ENCODE measurements at places on chromosomes 5 and 9.

GRCh38 chr9:93112116-93112863 lies 16.3 kb downstream of the CARD19 start:
- DNase-seq = no peak

GRCh38 chr5:68438876-68439275 lies 223.3 kb downstream of the PIK3R1 start:
- DNase-seq = no peak

DNA sequence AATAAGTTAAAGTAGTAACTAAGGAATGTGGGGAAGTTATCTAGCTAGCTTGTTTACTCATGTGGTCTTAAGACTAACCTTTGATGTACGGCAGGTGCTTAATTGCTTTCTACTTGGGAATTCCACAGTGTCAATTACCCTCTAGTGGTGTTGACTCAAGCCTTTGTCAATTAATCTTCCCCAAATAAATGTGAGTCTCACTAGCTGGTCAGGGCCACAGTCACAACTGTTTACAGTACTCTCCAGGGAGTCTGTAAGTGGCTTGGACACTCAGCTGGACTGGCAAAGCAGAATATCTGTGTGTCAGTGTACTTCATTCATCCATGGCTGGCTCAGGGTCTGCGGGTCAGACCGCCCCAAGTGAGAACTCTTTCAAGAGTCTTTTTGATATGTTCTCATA lies 30.8 kb downstream of the SMIM3 start:
- no peak for DNase-seq

DNA sequence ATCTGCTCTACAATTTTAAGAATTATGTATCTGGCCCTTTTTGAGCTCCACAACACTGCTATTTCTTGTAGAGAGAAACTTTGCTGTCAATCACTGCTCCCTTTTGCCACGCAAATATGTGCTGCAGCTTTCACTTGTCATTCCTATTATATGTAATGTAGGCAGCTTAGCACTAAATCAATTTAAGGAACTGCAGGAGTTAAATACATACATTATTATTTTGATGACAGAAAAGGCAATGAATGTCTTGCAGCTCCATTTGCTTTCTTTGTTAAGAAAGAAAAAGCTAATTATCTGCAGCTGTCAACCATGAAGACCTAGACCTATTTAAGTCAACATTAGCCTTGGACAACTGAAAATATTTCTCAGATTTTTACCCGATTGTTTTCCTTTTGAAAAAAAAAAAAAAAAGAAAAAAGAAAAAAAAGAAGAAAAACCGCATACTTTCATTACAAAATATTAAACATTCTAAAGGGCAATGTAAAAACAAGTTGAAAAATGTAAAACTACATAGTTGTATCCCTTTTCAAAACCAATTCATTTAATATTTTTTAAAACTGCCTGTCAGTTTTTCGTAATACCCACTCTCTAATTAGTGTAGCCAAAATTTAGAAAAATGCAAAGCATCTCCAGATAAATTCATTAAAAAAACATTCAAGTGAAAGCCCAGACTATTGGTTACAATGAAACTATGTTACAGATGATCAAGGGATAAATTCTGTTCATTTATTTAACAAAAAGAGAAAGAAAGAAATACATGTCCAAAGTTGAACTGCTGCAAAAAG lies 57.2 kb downstream of the RFX3 start:
- DNase-seq = no peak

DNA sequence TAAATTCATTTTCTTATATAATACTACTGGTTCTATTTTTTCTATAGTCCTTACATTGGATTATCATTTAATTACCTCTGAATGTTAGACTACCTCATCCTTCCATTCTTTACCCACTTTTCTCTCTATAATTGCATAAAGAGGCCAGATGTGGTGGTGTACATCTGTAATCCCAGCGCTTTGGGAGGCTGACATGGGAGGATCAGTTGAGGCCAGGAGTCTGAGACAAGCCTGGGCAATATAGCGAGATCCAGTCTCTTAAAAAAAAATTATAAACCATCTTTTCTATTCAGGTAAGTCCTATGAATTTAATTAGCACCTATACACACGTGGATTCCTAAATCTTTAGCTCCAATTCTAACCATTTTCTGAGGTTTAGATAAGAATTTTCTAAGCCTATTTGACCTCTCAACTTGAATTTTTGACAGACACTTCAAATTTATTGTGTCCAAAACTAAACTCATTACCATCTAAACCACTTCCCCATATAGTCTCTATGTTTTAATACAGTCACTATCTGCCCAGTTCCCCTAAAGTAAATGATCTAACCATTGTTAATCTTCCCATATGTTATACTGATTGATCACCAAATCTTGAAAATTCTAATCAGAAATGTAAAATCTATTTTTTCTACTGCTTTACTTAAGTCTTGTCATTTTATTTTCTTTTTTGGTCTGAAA lies 33.0 kb upstream of the CHD1 start:
- DNase-seq = no peak

DNA sequence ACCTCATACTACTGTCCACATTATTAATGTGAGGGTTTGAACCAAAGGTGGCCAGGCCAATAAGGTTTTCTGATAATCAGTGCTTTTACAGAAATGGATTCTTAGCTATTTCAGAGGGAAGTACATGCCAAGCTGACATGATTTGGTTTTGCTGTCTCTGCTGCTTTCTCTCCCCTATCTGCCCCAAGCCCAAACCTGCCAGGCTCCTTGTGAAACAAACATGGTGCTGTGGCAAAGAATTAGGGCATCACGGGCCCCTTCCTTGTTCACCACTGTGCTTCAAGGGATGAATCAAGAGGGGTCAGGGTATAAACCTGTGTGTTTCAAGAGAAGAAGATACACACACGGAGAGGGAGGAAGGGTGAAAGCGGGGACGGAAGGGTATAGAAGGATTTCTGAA lies 41.3 kb upstream of the SMU1 start:
- no peak for DNase-seq

DNA sequence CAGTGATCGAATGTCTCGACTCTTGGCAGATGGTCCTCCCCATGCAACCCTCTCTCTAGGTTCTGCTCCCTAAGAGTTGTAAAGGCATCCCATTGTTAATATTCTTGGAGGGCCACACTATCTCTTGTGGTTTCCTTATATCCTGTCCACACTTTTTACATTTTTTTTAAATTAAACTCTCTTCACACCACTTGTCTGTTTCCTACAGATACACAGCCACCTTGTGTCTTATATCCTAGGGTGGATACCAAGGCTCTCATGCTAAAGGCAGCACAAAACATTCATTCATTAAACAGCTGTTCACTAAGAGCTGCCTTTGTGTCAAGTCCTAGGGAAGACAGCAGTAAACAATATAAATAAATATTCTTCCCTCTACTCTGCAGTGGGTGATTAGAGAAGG lies 60.5 kb upstream of the SHISAL2B start:
- DNase-seq = no peak

DNA sequence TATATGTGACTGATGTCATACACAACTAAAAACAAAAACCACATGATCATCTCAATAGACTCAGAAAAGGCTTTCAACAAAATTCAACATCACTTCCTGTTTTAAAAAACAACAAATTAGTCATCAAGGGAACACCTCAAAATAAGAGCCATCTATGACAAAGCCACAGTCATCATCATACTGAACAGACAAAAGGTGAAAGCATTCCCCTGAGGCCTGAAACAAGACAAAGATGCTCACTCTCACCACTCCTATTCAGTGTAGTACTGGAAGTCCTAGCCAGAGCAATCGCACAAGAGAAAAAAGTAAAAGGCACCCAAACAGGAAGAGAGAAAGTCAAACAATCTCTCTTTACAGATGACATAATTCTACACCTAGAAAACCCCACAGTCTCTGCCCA lies 893.5 kb upstream of the EDIL3 start:
- no peak for DNase-seq

GRCh38 chr5:40089269-40089668 lies 590.4 kb upstream of the PTGER4 start:
- no peak for DNase-seq

DNA sequence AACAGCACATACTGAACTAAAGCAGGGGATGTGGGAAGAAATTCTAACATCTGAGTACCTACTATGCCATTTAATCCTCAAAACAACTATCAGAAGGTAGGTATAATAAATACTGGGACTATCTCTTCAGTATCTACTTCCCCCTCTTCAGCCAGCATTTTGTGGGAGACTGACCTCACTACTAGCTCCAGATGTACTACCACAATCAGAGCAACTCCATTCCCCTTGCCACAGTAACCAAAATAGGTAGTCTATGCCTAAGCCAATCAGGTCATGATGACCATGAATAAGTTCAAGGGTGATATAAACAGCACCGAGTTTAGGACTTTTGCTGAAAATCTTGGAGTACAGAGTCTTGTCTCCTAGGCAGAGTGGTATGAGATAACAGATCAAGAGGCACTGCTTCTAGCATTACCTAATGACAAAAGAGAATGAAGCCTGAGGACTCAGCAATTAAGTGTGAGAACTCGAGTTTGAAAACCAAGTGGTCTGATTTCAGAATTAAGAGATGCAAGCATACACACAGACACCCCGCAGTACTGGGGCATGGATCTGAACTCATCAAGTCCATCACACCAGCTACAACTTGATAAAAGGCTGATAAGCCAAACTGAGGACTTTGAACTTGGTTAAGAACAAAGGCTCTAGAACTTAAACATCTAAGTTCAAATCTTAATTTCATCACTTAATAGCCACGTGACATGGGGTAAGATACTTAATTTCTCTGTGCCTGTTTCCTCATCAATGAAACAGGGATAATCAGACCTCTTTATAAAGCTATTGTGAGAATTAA lies 9.7 kb downstream of the FNIP1 start:
- no peak for DNase-seq

GRCh38 chr5:83069096-83069799 lies 7.9 kb downstream of the TMEM167A start:
- no peak for DNase-seq

- no peak for DNase-seq
Measured at GRCh38 chr5:68074048-68074632, 141.4 kb upstream of the PIK3R1 start.

DNA sequence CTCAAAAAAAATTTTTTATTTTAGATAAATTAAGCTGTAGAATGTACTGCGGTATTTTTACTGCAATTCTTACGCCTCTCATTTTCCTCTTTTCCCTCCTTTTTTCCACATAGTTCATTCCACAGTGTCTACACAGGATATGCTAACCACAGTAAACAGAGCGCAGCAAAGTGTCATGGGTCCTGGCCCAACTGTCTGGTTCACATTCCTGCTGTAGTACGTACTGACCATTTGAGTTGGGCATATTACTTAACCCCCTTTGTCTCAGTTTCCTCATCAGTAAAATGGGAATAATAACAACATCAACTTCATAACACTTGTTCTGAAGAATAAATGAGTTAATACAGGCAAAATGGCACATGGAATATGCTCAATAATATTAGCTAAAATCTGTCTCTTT lies 41.6 kb downstream of the SLC44A1 start:
- DNase-seq = no peak

DNA sequence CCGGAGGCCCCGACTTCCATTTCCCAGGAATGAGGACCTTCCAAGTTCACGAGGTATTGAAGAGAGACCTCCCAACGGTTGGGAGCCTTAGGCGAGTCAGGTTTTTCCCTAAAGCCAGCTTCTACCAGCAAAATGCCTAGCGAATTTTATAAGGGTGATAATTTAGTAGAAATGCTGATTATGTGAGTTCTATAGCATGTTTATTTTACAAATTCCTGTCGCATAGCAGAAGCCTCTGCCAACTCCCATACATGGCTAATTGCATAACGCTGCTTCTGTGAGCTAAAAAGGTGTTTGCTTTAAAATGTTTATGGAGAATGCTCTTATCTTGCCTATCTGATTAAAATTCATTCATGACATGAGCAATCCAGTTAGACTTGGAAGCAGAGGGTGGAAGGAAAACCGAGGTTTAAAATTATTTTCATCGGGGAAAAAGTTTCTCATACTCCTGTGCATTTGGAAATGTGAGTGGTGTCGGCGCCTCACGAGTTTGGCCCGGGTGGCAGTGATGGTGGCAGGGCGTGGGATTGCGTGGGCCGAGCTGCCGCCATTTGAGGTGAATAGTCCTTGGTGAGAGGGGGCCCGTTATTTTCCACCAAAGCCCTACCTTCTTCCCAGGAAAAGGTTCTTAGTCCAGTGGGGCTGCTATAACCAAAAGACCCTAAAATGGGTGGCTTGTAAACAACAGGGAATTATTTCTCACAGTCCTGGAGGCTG lies 104.4 kb upstream of the FCN2 start:
- DNase-seq = no peak

DNA sequence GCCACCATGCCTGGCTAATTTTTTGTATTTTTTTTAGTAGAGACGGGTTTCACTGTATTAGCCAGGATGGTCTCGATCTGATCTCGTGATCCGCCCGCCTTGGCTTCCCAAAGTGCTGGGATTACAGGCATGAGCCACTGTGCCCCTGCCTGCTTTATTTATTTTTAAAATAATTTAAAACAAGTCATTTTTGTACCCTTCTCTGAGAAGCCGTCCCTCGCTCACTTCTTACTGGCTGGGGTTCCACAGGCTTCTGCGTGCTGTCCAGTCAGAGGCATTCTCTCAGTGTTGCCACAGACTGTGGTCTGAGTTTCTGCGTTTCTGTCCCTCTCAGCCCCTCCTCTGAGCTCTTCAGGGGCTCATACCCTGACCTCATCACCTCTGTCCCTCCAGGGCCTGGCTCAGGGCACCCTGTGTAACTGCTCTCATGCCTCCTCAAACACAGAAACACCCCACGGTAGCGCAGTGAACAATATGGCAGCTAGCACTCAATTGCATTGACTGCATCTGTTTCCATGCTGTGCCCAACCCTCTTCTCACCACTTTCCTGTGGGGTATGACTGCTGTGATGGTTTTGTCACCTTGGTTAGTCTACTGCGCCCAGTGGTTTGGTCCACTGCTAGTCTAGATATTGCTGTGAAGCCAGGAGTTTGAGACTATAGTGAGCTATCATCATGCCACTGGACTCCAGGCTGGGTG lies 44.3 kb upstream of the SH3PXD2B start:
- no peak for DNase-seq

DNA sequence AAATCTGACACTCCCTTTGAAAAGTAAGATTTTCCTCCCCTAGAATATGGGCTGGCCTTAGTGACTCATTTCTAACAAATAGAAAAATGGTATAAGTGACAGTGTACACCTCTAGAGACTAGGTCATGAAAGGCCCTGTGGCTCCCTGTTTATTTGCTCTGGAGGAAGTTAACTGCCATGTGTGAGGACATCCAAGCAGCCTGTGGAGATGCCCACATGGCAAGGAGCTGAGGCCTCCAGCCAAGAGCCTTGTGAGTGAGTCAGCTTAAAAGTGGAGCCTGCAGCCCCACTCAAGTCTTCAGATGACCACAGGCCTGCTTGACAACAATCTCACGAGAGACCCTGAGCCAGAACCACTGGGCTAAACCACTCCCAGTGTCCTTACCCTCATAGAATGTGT lies 128.1 kb upstream of the LHFPL2 start:
- no peak for DNase-seq

GRCh38 chr5:163809473-163809872 lies 304.1 kb downstream of the MAT2B start:
- no peak for DNase-seq

Measured in stimulated activated CD4-positive, alpha-beta T cell treated with anti-CD3 and anti-CD28 coated beads, TNF-alpha, amount 100 ng/mL, for 1 hour (primary cell).